ENCODE measurements at places on chromosomes 12 and 14.

DNA sequence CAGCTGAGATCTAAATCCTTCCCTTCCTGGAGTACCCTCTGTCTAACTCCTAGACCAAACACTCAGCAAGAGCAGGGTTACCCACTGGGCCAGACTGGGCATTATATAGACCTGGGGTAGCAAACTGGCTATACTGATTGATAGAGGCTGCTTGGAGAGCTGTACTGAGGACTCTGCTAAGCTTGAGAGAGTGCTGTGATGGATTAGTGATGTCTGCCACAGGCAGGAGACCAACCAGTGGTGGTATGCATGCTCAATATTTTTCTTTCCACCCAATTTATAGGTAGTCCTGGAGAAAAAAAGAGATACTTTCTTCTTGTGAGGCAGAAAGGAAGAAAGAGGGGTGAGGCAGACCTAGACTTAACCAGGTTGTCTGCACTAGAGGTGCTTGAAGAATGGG lies 33.3 kb downstream of the DTX1 start:
- no peaks in the 10 kb centered on the region for H3K36me3 ChIP-seq
- no peak for DNase-seq
- H3K4me3 ChIP-seq = no peak overlapping the region

DNA sequence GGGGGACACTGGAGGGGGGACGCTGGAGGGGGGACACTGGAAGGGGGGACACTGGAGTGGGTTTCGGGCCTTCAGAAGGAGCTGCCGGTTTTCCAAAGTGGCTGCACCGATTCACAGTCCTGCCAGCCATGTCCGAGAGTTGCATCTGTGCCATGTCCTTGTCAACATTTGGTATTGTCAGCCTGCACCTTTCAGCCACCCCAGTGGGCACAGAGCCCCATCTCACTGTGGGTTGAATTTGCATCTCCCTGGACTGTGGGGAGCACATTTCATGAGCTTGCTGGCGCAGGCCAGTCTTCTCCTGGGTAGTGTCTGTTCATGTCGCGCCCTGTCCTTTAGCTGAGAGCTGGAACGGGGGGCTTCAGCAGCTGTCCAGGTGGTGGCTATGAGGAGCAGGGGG lies 72.7 kb downstream of the GALNT9 start:
- H3K27ac ChIP-seq = no peak overlapping the region
- H3K36me3 ChIP-seq = no peaks in the 10 kb centered on the region
- H3K4me1 ChIP-seq = no peaks in the 10 kb centered on the region

GRCh38 chr12:2578211-2578610 lies 216.6 kb upstream of the FKBP4 start:
- no peak for DNase-seq
- H3K4me3 ChIP-seq = no peak overlapping the region

GRCh38 chr14:54976316-54976715 lies 50.6 kb downstream of the WDHD1 start:
- no peak for DNase-seq
- no peak overlapping the region for H3K4me3 ChIP-seq
- H3K27me3 ChIP-seq = no peaks in the 10 kb centered on the region
- H3K27ac ChIP-seq = no peak overlapping the region
- peaks cover 12% of the 10 kb centered on the region for H3K36me3 ChIP-seq

GRCh38 chr14:71478542-71478941 lies 453.7 kb upstream of the RGS6 start:
- no peaks in the 10 kb centered on the region for H3K36me3 ChIP-seq
- no peaks in the 10 kb centered on the region for H3K27me3 ChIP-seq
- no peak for DNase-seq
- peaks cover 4% of the 10 kb centered on the region for H3K4me1 ChIP-seq
- no peak overlapping the region for H3K4me3 ChIP-seq
